PC-3 (cell line): ENCODE measurements at places on chromosomes 4 and X. TPM values are rescaled to one million over a fixed set of nuclear protein-coding genes. Genes with fewer than 3 reads are reported as not detected.

DNA sequence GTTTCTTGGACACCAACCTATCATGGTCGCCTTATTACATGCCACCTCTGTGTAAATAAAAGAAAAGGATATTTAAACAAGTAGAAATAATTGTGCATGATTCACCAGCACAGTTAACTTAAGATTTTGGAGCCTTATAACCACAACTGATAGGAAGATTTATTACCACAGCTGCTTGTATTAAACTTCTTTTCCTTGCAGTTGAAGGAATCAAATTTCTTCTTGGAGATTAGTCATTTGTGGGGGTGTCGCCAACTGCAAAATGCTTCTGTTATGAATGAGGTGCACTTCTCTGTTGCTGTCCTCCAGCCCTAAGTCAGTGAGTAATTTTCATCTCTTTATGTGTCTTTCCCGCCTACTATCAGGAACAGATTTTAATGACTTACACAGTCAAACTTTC lies 73.3 kb downstream of the OR13H1 start:
- peak; percentile 68 for DNase-seq

DNA sequence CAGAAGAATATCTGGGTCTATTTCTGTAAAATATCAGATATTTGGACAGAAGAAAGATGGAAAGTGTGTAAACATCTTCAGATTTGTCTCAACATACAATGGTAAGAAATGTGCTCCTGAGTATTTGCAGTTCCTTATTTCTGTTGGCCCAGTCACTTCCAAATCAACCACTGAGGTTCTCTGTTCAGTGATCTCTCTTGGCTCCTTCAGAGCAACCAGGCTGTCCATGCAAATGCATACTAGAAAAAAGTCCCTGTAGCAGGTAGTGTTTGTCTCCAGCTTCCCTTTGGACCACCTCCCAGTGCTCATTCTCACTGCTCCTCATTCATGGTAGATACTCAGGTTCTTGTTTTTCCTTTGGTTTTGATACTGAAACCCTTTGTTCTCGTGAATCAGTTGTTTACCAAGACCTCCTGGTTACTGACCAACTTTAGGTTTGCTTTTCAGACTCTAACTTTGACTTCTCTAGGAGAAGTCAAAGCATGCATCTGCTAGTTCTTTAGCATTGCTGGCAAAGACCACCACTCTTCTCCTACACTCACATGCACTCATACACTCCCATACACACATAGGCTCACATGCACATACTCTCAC lies 28.8 kb downstream of the ASIC5 start:
- DNase-seq = no peak

- no peak for DNase-seq
Observed at GRCh38 chr4:128682942-128683666, 126.4 kb upstream of the JADE1 start.

- no peak for DNase-seq
Observed at GRCh38 chr4:8105306-8106100, 53.1 kb downstream of the ABLIM2 start.

- DNase-seq = no peak
Observed at GRCh38 chr4:25694466-25694865, 38.8 kb downstream of the SLC34A2 start.

- DNase-seq = no peak
Observed at GRCh38 chr4:168811786-168812651, 198.0 kb downstream of the CBR4 start.

DNA sequence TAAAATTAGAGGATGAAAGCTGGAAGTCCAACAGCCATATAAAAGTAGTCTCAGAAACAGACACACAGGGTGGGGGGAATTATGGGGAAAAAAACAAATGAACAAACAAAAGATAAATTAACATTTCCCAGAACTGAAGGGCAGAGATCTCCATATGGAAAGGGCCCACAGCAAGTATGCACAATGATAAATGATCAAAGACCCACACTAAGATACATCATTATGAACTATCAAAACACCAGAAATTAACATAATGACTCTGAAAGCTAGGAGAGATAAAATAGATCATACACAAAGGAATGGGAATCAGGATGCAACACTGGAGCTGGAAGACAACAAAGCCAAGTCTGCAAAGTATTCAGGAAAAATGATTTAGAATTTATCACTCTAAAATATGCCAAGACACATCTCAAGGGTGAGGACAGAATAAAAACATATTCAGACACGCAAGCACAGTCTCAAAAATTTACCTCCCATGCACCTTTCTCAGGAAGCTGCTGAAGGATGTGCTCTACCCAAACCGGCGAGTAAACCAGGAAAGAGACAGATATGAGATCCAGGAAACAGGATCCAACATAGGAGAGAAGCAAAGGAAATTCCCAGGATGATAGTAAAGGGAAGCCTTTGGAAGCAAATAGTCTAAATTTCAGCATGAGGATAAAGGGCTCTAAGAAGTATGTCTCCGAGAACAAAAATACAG lies 30.7 kb upstream of the KCNE5 start:
- no peak for DNase-seq

DNA sequence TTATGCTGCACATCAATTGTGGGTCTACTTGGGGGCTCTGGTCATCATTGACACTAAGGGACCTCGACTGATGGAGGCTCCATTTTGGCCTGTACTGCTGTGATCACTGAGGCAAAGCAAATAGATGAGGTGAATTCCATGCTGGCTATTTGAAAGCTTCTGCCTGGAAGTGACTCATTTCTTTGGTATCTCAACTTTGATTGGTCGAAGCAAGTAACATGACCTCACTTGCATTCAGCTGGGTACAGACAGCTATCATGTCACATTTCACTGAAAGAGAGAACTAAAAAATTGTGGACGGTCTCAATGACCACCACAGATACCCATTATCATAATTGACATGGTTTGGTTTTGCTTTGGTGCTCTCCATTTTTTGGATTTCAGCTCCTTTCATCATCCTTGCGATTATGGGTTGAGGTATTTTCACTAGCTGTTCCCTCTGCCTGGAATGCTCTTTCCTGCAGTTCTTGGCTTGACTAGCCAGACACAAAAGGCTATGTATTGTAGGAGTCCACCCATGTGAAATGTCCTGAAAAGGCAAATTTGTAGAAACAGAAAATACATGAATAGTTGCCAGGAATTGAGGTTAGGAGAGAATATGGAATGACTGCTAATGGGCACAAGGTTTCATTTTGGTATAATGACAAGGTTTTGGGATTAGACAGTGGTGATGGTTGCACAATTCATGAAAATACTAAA lies 369.2 kb upstream of the LCORL start:
- DNase-seq = no peak

DNA sequence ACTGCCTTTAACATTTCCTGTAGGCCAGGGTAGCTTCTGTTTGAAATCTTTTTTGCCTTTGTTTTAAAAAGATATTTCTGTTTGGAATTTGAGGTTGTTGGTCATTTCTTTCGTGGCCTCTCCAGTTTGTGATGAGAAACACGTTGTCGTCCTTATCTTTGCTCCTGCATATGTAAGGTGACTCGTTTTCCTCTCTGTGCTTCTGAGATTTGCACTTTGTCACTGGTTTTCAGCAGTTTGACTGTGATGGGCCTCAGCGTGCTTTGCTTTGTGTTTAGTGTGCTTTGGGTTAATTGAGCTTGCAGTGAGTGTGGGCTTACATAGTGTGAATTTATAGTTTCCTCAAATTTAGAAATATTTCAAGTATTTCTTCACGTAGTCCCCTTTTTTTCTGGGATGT lies 81.5 kb downstream of the FAM193A start:
- DNase-seq = no peak

GRCh38 chr4:114417214-114417613 lies 181.4 kb upstream of the UGT8 start:
- DNase-seq = peak; percentile 13

DNA sequence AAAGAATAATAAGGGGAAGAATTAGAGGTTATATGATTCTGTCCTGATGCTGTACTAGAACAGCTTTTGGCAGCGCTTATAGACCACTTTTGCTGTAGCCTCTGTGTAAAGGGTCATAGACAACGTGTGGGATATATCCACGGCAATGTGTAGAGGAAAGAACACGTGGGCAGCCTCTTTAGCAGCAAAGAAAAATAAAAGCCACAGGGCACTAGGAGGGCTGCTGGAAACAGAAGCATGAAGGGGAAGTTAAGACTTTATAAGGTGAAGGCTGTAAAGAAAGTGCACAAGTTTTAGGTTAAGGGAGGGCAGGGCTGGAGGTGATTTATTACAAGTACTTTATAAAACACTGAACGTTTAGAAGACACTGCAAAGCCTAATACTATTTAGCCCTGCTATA lies 20.1 kb upstream of the PHEX start:
- DNase-seq = no peak

DNA sequence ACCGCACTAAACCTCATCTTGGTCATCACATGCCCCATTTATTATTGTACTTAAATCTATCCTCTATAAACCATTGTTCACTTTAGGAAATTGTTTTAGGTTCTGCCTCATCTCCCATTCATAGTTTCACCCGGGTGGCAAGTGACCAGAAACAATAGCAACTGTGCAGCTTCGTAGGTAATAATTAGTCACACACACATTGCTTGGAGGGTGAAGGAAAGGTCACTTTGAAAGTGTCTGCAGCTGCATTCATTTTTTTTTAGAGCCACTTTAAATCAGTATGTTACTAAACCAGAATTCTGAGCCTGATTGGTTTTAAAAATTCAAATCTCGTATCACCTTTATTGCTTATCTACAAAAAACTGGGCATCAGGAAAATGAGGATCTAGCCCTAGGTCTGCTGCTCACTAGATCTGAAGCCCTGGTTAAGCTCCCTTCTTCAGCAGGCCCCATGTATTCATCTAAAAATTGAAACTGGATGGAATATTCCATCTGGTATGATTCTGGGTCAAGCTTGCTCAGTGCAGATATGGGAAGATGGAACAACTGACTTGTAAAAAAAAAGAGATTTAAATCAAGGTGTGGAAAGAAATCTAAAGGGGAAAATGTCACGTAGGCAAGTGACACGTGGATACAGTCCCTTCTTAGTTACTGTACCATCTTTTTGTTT lies 62.4 kb downstream of the LIMCH1 start:
- peak; percentile 20 for DNase-seq

ATP11C gene
- 25.8 and 34.8 TPM in 2 replicates for total RNA-seq

DACH2 gene
- not detected in 2 replicates for total RNA-seq

XPNPEP2 gene
- total RNA-seq = not detected in 2 replicates

BTK gene
- total RNA-seq = not detected in 2 replicates

PNCK gene
- total RNA-seq = 1.0 and 3.3 TPM in 2 replicates

AKAP4 gene
- not detected in 2 replicates for total RNA-seq
